ENCODE measurements at places on chromosomes 5 and 9. TPM values are rescaled to one million over a fixed set of nuclear protein-coding genes. Genes with fewer than 3 reads are reported as not detected.

- DNase-seq: peak; percentile 9
Measured at GRCh38 chr5:94471521-94471920, 146.9 kb downstream of the KIAA0825 start.

The SH3RF2 gene
- 0.21 TPM for polyA plus RNA-seq

The GRAMD2B gene
- polyA plus RNA-seq: 2.0 TPM

The LPAR1 gene
- polyA plus RNA-seq: 3.0 TPM

The ETF1 gene
- polyA plus RNA-seq: 27.5 TPM

GRCh38 chr9:133558191-133559126 lies 24.0 kb downstream of the ADAMTSL2 start:
- peak; percentile 26 for DNase-seq

DNA sequence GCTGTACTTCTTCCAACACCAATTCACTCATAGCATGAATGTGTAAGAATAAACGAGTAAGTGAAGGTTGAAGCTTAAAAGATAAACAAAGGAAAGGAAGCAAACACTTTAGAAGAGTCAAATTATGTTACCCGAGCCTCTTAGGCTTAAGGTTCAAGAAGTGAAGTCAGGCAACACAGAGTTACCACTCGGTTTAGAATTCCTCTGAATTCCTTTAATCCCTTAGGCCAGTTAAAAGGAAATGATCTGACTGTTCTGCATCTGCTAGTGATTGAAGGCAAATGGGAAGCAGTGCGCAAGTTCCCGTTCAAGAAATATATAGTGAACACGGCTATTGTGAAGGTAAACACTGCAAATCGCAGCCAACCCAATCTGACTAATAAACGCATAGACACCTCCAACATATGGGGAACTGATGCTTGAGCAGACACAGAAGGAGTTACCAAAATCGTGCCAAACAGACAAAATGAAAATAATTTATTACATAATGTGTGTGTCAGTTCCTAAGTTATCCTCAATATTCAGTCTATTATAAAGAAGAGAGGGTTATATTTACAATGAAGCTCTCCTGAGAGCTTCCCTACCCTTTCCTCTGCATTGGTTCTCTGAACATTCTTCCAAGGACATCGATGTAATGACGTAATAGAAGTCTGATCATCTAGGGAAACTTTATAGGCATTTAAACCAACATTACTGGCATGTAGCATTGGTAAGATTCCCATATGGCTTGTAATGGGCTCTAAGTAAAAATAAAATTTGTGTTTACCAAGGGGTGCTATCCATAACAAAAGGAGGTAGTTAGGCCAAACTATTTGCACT lies 837.1 kb upstream of the ZNF608 start:
- no peak for DNase-seq

DNA sequence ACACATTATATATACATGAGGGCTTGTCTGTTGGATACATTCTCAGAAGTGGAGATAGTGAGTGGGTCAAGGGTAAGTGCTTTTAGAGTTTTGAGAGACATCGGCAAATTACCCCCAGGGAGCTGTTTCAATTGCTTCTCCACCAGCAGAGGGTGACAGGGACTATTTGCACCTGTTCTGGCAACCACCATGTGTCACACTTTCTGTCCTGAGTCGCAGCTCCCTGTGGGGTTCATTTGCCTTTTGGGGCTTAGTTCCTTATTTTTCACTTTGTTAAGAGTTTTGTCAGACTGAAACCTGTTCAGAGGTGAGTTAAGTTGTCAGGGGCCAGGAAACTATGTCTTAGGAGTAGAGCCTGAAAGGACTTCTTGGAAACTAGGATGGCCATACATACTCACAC lies 20.1 kb upstream of the SLC36A1 start:
- no peak for DNase-seq

The PCDHA10 gene
- 0.11 TPM for polyA plus RNA-seq

GRCh38 chr9:123074628-123075027 lies 41.2 kb downstream of the GPR21 start:
- no peak for DNase-seq

DNA sequence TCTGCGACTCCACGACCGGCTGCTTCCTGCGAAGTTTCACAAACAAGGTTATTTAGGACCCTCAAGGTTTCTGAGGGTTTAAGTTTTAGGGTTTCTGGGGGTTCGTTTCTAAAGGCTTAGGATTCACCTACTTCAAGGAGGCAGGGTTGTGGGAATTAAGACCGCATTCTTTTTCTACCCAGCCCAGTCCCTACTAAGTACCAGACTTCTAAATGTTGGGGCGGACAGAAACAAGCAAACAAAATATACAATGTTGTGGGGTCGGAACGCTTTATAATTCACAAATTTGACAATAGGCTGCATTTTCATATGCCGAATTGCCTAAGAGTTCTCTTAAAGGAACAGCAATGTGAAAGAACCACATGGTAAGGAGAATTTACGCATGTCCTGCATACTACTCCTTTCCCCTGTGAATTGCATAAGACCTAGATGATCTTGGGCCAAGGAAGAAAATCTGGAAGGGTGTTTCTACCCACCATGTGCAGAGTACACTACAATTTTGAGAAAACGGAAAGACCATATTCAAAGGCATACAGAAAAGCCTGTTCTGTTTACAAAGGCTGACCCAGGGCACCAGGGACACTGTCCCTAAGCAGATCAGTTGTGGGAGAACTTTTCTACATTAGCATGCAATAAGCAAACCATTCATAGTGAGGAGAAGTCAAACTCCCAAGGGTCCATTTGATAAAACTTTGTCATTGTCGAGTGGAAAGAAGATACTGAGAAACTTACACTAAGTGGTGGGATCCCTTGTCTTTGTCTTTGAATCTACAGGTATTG lies 457.3 kb downstream of the RAB3C start:
- peak; percentile 31 for DNase-seq

DNA sequence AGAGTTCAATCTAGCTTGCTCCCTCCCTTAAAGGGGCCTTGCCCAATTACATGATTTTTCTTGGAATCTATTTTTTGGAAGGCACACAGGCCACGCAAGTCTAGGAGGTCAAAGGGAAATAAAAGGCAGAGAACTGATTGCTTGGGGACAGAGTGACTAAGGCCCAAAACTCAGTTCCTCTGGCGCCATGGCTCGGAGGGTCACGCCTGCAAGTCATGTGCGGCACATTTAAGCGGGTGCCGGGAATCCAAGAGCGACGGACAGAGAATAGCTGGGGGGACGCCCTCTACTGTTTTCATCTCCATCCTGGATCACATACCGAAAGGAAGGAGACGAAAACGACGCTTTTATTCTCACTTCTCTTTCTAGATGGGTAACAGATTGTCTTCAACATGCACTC lies 78.6 kb downstream of the FREM1 start:
- no peak for DNase-seq

DNA sequence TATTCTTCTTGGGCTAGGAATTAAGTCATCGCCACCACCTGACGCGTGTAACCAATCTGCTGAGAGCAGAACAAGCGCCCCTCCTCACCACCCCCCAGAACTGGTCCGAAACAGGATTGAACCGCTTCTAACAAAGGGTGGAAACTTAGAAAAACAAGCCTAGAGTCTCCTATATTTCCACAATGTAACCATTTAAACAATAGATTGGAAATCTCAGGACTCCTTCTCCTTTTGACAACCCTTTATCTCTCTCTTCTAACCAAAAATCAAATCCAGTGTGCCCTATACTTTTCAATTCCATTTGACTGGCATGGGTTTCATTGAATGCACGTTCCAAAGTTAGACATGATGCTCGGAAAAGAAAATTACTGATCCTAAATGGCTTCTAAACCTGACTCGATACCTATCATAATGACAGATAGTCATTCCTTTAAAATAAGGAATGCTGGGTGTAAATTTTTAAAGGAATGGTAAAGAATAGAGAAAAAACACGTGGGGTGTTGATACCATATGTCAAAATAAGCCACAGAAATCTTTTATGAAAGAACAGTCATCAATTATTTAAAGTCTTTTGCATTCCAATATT lies 1.2 kb downstream of the ARRDC3 start:
- peak; percentile 88 for DNase-seq

DNA sequence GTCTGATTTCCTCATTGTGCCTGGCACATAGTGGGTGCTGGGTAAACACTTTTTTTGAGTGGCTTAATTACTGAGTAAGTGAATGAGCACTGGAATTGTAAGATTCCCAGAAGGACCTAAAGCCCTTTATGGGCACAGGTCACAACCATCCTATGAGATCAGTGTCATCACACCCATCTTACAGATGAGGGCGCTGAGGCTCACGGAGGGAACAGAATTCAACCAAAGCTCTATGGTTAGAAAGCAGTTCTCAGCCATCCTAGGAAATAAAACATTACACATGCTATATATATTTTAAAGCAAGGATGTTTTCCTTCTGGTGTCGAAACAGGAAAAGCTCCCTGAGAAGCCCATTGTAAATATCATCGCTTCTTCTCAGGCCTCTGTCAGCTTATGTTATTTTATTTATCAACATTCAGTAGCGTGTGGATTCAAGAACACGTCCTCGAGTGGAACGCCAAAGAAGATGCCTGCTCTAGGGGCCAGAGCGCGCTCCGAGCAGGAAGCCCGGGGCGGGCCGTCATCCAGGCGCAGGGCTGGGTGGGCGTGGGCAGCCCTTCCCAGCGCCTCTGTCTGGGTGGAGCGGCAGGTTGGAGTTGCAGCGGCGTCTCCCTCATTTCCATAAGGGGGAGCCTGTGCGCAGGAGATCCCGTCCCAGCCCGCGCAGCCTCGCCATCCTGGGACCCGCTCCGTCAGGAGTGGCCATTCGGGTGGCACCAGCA lies 155.8 kb upstream of the SMIM23 start:
- peak; percentile 61 for DNase-seq

GRCh38 chr5:144467792-144468191 lies 297.1 kb downstream of the KCTD16 start:
- peak; percentile 40 for DNase-seq

The IFNA13 gene
- not detected for polyA plus RNA-seq

DNA sequence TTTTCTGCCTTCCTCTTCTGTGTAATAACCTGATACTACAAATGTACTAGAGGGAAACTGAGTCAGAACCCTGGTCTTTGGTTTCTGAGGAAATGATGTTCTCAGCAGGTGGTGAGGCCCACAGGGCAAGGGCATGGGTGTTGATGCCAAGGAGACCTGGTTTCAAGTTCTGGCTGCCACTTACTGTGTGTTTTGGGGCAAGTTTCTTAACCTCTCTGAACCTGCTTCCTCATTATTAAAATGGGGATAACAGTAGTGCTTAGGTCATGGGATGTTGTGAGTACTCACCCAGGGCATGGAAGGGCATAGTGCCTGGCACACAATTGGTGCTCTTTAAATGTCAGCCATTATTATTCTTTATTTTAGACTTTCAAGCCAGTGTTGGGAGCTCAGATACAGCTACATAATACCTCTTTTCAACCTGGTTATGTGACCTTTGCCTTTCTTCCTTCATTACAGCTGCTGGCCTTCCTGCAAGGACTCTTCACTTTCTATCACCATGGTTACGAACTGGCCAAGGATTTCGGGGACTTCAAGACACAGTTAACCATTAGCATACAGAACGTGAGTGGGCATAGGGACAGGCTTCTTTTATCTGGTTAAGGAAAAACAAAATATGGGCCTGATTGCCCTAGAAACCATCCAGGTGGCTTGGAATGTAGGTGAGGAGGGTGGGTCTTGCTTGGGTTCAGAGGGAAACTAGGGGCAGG lies 131.5 kb downstream of the ARHGAP26 start:
- no peak for DNase-seq

- peak; percentile 41 for DNase-seq
Measured at GRCh38 chr5:178069909-178070308, 43.4 kb upstream of the N4BP3 start.

The AP3B1 gene
- 31.6 TPM for polyA plus RNA-seq

DNA sequence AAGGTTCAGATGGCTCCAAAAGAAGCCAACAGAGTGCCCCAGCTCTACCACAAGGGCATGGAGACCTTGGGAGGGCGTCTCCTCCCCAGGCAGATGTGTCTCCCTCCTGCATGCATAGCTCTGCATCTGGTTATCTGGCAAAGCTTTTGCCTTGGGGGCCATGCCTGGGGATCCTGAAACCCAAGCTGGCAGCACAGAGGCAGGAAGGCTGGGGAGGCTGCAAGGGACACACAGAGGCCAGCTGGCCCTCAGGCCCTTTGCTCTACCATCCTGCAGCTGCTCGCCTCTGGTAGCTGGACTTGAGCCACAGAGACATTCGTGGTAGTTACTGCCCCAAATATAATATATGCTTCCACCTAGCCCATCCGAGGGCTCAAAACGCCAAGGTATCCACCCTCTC lies 3.9 kb downstream of the SEPTIN8 start:
- no peak for DNase-seq

GRCh38 chr9:109355564-109356297 lies 34.9 kb upstream of the EPB41L4B start:
- no peak for DNase-seq

DNA sequence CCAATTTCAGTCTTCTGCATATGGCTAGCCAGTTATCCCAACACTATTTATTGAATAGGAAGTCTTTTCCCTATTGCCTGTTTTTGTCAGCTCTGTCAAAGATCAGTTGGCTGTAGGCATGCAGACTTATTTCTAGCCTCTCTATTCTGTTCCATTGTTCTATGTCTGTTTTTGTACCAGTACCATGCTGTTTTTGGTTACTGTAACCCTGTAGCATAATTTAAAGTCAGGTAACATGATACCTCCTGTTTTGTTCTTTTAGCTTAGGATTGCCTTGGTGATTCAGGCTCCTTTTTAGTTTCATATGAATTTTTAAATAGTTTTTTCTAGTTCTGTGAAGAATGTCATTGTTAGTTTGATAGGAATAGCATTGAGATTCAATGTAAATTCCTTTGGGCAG lies 104.9 kb upstream of the SLCO6A1 start:
- no peak for DNase-seq

- no peak for DNase-seq
Measured at GRCh38 chr5:134041570-134042411, 37.0 kb upstream of the VDAC1 start.
